ENCODE measurements at places on chromosomes 4 and X.

DNA sequence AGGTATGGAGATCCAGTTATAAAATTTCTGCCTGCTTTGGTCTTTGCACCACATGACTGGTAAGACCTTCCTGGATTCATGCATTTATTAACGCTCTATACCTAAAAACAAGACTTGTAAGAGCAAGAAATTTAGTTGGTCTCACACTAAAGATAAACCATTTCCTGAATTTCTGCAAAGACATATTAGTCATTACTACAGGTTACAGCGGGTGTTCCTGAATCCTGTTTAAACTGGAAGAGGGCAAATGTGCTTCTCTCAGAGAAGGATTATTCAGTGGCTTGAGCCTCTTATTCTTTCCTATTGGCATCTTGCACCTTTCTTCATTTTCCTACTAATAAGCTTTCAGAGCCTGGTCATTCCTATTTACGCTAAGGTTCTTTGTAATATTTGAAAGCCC, 397.6 kb upstream of the TENM3 start:
- no peak for DNase-seq

DNA sequence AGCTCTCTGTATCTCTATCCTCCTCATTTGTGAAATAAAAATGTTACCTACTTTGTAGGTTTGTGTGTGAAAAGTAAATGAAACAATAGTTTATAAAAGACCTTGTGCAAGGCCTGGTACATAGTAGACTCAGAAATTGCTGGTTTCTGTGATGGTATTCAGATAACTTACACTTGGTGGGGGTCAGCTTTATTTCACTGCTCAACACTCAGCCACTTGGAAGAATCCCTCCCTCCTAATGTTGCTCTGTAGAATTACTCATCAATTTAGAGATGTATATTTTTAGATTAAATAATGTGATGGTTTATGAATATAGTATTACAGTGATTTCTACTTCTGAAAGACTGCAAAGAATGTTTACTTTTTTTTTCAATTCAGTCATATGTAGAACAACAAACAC, 32.7 kb downstream of the SMARCAD1 start:
- no peak for DNase-seq

DNA sequence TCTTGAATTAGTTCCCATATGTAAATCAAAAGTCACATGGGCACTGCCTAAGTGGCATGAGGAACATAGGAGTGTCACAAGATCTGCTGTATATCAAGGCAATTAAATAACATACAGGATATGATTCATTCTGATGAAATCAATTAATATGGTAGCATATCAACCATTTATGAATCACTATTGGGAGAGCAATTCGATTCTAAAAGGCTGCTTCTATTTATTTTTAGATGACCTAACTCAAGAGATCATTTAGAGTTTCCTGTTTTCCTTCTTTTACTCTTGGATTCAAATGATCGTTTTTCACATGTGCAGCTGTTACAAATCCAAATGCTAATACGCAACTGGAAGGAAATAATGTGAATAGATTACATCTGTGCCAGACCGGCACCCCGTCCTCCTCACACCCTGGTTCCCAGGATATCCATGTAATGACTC, 81.9 kb downstream of the HCCS start:
- DNase-seq: no peak

DNA sequence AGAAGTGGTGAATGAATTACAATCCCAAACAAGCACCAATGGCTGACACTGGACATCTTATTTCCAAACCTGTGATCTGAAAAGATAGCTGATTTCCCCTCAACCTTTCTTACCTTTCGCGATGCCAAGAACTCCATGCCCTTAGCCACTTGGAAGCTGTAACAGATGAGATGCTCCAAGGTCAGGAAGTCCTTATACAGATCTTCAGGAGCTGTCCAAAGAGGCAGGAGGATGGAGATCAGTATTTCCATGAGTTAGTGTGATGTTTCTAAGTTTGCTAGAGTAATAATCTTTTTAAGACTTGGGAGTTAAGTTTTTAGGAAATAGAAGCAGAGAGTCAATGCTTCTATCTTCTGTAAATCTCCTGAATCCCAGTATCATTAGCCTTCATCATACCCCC, 32.9 kb downstream of the KDR start:
- no peak for DNase-seq

- no peak for DNase-seq
Measured at GRCh38 chrX:40116925-40117324, 19.2 kb upstream of the BCOR start.

DNA sequence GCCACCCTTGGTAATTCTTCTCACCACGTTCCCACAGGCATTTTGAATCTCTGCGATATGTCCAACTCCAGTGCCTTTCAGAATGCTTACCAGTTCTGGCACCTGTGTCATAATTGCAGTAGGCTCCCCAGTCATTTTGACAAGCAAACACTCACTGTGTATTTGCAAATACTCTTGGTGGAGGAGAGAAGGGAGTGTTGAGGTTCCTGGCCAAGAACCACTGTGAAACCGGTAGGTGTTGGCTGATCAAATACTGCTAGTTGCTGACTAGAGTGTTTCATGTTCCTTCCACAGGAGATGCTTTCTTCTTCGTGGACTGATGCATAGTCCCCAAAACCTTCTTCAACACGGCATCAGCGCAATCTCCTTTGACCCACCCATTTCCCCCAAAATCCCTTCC, 16.0 kb upstream of the NLGN4X start:
- DNase-seq: no peak

- DNase-seq: no peak
Measured at GRCh38 chr4:159273841-159274240, 171.0 kb downstream of the RAPGEF2 start.

DNA sequence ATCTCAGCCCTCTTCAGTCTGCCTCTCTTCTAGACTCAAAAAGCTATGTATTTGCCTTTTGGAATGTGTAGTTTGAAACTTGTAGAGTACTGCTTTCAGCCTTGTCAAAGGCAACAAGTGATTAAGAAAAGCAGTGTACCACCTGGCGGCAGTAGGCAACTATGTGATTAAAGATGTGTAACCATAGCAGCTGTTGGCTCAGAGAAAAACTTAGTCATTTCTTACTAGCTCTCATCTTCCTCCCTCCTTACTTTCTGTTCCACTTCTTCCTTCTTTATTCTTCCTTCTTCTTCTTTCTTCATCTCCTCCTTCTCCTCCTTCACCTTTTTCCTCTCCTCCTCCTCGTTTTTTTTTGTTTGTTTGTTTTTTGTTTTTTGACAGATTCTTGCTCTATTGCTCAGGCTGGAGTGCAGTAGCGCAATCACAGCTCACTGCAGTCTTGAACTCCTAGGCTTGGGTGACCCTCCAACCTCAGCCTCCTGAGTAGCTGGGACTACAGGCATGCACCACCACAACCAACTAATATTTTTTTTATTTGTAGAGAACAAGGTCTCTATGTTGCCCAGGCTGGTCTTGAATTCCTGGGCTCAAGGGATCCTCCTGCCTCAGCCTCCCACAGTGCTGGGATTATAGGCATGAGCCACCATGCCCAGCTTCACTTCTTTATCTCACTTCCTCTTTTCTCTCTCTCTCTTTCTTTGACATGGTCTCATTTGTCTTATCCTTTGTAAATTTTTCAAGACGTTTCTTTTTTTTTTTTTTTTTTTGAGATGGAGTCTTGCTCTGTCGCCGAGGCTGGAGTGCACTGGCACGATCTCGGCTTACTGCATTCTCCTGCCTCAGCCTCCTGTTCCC, 32.6 kb downstream of the ABHD18 start:
- DNase-seq: no peak

- DNase-seq: no peak
Measured at GRCh38 chr4:140330311-140330900, 43.0 kb upstream of the SCOC start.

GRCh38 chr4:2406920-2407319, 11.5 kb downstream of the ZFYVE28 start:
- DNase-seq: no peak

DNA sequence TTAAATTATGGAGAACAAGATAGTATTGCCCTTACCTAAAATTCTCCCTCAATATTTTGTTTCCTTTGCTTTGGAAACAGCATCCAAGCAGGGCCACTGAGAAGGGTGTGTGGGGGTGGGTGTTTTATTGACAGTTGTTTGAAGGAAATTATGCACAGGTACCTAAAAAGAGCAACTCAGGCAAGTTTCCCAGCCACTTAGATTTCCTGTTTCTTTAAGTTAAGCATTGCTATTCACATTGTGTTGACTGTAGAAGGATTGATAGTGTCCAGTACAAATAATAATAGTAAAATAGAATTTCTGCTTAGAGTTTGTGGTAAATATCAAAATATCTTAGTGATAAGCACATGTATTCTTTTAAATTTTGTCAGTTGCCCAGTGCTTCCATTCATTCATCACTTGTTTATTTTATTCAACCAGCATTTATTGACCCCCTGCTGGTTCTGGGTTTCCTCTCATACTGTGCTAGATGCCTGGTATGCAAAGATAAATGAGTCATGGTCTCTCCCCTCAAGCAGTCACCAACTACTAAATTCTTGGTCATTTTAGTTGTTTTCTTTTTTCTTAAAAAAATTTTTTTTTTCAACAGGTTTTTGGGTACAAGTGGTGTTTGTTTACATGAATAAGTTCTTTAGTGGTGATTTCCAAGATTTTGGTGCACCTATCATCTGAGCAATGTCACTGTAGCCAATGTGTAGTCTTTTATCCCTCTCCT, 50.0 kb downstream of the GALNT7 start:
- DNase-seq: no peak

DNA sequence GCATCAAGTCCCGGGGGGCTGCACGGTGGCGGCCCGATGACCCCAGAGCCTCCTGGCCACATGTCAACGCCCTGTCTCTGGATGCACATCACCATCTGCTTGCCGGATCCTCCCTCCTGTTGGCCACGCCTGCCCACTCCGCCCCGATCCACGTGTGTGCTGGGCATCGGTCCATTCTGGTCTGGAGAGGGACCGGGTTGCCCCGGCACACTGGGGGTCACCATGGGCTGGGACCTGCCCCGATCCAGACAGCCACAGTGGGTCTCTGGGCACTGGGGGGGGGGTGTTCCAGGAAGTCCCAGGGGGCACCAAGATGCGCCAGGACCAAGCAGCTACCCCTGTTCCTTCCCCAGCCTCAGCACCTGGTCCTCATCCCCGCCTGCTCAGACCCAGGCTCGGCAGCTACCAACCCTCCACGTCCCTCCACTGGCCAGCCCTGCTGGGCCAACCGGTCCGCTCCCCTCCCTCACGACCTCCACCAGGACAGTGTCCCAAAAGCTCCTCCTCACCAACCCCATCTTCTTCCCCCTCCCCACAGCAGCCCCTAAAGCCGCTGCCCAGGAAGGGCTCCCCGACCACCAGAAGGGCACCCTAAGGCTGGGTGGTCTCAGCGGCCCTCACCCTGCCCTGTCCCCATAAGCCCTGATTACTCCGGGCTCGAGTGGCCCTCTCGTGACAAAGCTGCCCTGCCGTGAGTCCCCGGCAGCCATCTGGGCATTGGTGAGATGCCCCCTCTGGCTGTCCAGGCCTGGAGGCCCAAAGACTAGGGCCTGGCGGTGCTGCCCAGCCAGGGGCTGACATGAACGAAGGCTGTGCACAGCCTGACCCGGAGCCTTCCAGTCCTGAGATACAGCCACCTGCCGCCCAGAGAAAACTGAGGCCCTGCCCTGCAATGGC, 4.6 kb downstream of the CTBP1 start:
- DNase-seq: peak; percentile 0

GRCh38 chr4:146382194-146382593, 139.5 kb downstream of the SLC10A7 start:
- no peak for DNase-seq

- no peak for DNase-seq
Measured at GRCh38 chr4:81811562-81812293, 340.0 kb upstream of the RASGEF1B start.

GRCh38 chr4:88006956-88007303, 505 bp upstream of the PKD2 start:
- DNase-seq: no peak

- no peak for DNase-seq
Measured at GRCh38 chr4:146550161-146550560, 28.4 kb upstream of the SLC10A7 start.

DNA sequence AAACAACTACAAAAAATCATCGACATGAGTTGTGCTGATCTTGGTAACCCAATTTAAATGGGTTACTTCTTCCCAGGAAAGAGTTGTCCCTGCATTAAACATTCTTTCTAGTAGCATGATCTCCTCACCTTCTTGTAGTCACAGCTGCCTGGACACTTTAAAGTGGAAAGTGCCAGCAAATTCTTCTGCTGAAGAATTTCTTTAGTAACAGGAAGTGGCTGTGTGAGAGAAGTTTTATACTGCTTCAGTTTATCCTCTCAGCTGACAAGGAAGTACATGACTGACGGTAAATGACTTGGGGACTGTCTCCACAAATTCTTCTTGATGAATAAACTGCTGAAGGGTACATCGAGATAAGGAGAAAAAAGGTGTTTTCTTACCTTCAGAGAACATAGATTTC, 18.2 kb upstream of the TNIP3 start:
- DNase-seq: no peak

DNA sequence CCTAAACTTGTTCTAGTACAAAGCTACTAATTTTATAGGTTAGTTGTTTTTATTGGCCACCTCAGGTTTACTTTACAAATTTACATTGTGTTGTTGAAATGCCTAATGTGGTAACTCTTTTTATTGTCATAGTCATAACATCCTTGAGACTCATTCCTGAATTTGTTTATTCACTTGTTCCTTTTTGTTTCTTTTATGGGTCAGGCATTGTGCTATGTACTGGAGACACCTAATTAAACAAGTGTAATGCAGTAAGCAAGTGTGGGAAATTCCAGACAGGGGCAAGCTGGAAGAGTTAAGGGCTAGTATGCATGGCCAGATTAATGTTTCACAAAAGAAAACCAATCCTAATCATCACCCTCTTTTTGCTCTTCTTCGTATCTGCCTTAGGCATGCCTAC, 30.5 kb upstream of the TTC29 start:
- DNase-seq: no peak

DNA sequence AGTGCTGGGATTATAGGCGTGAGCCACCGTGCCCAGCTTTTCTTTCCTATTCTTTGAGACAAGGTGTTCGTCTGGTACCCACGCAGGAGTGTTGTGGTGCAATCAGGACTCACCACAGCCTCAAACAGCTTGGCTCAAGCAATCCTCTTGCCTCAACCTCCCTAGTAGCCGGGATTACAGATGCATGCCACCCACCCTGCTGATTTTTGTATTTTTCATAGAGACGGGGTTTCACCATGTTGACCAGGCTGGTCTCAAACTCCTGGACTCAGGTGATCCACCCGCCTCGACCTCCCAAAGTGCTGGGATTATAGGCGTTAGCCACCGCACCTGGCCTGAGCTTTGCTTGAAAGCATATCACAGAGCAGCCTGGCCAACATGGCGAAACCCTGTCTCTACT, 1.5 kb upstream of the CRLF2 start:
- DNase-seq: no peak

GRCh38 chr4:42519803-42520417, 122.6 kb downstream of the SHISA3 start:
- DNase-seq: no peak

DNA sequence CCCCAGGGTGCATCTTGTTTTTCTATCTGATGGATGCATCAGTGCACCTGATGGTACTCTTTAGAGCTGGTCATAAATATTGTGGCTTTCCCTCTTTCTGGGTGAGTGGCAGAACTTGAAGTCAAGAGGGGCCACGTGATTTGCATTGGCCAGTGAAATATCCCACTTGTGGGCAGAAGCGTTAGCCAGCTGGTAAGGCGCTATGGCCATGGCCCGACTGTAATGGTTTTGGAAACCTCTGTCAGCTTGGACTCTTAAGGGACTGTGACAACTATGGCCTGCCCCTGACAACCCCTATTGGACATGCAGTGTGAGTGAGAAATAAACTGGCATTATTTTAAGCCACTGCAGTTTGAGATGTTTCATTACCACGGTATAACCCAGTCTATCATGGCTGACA, 72.8 kb downstream of the SEL1L3 start:
- DNase-seq: no peak

Data from CD4-positive, alpha-beta T cell treated with Interferon gamma for 1 hour (primary cell).